Ascending aorta (tissue), 2 donors: ENCODE measurements at places on chromosomes 4 and X. TPM values are rescaled to one million over a fixed set of nuclear protein-coding genes. Genes with fewer than 3 reads are reported as not detected.

Gene PABPC1L2A
- not detected for total RNA-seq

Gene TMEM31
- total RNA-seq, result not detected

Gene MID1
- 32.8 TPM for total RNA-seq

Gene CFAP99
- total RNA-seq, result not detected

DNA sequence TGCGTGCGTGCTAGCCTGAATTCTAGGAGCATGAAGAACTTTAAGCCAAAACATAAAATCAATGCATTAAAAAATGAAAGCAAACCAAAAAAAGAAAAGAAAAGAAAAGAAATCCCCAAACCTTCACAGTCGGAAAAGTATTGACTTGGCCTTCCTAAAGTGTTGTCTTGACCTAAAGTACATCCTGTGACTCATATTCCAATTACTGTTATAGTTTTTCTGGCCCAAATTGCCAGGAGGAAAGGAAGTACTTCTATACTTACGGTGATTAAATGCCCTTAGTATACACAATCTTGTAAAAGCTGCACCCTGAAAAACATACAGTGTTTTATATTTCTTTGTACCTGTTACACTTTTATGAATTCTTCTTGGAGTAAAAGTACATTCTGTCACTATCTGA lies 512.8 kb downstream of the ANKRD50 start:
- no peak for DNase-seq

DNA sequence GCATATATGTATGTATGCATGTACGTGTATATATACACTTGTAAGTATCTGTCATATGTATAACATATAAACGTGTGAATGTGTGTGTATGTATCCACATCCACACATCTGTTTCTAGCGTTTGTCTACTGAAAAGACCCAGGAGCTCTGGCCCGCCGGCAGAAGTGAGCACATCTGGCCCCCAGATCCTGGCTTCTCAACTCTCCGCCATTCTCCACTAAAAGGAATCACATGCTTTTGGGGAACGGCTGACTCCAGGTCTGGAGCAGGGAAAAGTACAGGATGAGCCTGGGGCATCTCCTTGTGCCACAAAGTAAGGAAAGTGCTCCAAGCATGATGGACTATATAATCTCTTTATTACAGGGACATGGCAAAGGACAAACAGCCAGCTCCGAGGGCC lies 143.7 kb downstream of the AFAP1 start:
- no peak for DNase-seq

GRCh38 chrX:72685810-72686456 lies 28.2 kb downstream of the PHKA1 start:
- DNase-seq, result no peak

DNA sequence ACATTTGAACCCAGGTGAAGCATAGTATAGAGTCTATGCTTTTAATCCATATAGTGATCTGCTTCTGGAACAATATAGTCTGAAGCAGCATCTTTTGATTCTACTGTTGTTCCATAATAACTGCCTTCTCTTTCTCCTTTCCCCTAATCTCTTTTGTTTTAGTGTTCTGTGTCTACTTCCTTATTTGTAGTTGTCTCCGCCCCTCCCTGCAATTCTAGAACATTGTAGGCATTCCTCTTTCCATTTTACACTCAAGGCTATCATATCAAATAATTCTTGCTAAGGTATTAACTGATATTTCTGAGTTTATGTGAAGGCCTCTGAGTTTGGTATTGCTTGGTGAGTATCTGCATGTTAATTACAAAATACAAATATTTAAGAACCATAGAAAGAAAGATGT lies 11.6 kb downstream of the BLTP1 start:
- DNase-seq, result no peak

- no peak for DNase-seq
Observed at GRCh38 chr4:86249074-86249473, 110.8 kb downstream of the MAPK10 start.

DNA sequence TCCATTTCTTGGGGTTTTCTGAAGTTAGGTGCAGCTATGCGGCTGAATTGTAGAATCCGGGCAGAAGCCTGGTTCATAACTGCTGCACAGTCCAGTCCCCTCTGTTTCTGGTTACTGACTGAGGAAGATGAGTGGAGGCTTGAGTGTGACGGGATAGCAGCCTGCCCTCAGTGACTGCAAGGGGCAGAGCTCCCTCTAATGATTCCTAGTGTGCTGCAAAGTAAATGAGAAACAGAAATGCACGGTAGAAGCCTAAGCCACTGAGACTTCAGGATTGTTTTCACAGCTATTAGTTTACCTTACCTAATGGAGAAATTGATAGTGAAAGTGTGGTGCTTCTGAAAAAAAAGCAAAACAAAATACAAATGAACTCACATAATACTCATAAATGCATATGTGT lies 189.2 kb downstream of the GPM6A start:
- no peak for DNase-seq

DNA sequence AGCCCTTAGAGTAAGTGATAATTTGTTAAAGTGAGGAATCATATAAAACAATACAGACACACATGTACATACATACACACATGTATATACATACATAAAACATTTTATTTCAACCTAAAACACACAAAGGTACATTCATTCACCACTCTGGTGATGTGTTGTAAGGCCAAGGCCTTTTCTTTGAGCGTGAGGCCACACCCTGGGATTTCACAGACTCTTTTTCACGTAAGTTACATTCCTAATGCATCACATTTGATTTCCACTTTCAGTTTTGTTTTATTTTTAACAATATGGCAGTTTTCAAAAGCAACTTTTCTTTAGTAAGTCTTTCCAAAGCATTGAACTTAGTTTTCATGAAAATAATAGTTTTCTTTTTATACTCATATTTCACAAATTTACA lies 170.7 kb downstream of the COL4A6 start:
- DNase-seq, result no peak

GRCh38 chr4:125045311-125045710 lies 269.4 kb upstream of the FAT4 start:
- no peak for DNase-seq
